ENCODE measurements at places on chromosomes 7 and 10. TPM values are rescaled to one million over a fixed set of nuclear protein-coding genes. Genes with fewer than 3 reads are reported as not detected.

MYO3A gene
- 1.8 TPM for polyA plus RNA-seq

PKD1L1 gene
- polyA plus RNA-seq = 1.0 TPM

SMARCD3 gene
- 29.1 TPM for polyA plus RNA-seq

CFTR gene
- 53.1 TPM for polyA plus RNA-seq

AKR1C2 gene
- 10.2 TPM for polyA plus RNA-seq

CYP3A7 gene
- polyA plus RNA-seq = 1.8 TPM

CARD11 gene
- polyA plus RNA-seq = 4.8 TPM

BTBD16 gene
- 0.79 TPM for polyA plus RNA-seq

LSM5 gene
- polyA plus RNA-seq = 70.1 TPM

ZNF727 gene
- polyA plus RNA-seq = 0.34 TPM

HACD1 gene
- 18.6 TPM for polyA plus RNA-seq

DNA sequence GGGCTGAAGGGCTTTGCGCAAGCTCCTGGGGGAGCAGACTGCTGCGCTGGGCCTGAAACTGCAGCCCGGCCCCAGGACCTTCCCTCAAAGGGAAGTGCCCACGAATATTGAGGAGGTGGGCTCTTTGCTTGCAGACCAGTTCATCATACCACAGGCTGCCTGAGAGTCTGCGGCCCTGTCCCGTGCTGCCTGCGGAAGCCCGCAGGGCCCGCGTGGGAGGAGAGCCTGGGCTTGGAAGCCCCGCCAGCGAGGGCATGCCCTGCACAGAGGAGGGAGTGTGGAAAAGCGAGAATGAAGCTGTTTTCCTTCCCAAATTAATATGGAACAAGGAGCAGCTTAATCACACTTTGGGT lies 83.6 kb upstream of the MKI67 start:
- DNase-seq = no peak

DNA sequence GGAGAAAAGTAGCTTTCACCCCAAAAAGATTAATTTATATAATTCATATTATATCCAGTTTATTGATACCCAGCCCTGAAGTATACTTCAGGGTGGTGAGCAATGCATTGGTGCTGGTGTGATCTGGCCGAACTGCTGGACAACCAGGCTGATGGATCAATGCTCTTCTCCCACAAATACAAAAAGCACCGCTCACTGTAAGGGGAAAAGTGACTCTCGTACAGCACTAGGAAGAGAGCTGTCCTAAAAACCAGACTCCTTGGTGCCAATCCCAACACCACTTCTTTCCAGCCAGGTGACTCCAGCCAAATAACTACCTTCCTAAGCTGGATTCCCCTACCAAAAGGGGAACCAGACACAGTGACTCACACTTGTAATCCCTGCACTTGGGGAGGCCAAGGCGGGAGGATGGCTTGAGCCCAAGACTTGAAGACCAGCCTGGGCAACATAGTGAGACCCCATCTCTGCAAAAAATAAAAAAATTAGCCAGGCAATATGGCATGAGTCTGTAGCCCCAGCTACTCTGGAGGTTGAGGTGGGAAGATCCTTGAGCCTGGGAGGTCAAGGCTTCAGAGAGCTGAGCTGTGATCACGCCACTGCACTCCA lies 13.1 kb upstream of the TNPO3 start:
- no peak for DNase-seq

DNA sequence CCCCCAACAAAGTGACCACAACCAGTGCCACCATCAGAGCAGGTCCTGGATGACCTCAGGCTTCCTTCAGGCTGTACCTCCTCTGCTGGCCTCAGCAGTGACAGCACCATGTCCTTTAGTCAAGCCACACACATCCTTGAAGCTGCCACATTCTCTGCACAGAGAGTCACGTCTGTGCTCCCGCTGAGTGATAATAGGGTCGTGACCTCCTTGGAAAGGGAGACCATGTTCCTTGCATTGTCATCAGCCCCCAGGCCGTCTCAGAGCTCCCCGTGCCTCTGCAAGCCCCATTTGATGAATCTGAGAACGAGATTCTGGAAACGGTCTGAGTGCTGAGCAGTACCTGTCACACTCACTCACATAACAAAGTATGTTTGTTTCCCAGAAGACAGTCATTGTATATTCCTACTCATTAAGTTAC lies 106.5 kb upstream of the PRR15 start:
- no peak for DNase-seq

- DNase-seq = no peak
Measured at GRCh38 chr7:3493499-3493898, 192.4 kb downstream of the SDK1 start.

- DNase-seq = no peak
Measured at GRCh38 chr7:99042957-99043356, 101.0 kb downstream of the SMURF1 start.

DNA sequence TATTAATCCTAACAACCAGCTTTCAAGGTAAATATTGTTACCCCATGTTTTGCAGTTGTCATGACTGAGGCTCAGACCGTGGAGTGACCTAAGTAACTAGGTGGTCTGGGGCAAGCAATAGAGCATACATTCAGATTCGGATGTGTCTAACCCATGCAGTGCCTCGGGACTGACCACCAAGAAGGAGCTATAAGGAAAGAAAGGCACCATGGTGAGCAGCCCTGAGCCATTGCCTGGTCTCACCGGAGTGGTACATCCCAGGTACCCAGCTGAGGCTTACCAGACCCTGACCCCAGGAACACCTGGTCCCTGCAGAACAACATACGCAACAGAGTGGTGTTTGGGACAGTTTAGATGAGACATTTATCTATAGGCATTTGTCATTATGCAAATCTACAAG lies 175.5 kb upstream of the ZMIZ1 start:
- no peak for DNase-seq

DNA sequence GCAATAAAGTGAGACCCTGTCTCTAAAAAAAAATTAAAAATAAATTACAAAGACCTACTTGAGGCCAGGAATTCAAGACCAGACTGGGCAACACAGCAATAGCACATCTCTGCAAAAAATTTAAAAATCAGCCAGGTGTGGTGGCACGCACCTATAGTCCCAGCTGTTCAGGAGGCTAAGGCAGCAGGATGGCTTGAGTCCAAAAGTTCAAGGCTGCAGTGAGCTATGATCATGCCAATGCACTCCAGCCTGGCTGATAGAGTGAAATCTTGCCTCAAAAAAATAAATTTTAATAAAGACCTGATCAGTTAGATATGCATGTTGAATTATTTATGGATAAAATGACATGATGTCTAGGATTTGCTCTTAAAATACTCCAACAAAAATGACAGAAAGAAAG lies 34.9 kb downstream of the P4HA1 start:
- no peak for DNase-seq

- DNase-seq = no peak
Measured at GRCh38 chr10:78905015-78905956, 163.5 kb upstream of the ZMIZ1 start.

DNA sequence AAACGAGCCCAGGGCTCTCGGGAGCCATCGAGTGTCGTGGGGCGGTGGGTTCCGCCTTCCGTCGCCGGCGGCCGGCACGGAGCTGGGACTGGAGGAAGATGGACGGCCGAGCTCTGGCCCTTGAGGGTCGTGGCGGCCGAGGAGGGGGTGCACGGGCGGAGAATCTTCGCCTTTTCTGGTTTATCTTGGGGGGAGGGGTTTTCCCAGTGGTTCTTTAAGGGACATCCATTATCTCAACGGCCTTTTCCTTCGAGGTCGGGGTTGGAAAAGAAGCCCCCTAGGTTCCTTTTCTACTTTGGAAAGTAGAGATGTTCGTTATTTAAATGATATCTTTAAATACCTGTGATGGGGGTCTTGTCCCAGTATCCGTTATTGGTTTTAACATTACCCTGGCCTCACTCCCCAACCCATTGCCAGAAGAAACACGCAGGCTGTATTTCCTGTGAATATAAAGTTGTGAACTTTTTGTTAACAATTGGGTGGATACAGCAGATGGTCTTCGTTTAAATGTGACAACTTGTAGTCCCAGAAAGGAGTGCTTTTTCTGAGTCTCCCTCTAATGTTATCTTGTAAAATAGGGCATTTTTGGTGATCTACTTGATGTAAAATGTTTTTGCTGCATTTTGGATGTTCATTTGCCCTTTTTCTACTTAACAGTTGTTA lies 765 bp downstream of the CCAR1 start:
- DNase-seq = peak; percentile 25

DNA sequence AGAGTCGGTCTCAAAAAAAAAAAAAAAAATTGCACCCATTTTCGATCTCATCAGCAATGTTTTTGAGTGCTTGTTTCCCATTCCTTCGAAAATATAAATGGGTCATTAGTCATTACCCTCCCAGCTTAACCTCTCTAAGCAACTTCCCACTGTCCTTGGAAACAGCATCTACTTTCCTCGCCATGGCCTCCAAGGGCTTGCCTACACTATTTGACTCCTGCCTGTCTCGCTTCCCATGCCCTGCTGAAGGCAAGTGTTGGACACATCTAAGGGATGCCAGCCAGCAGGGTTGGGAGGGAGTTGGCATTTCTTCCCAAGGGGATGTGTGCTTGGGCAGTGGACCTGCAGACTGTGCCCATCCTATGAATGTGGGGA lies 12.7 kb upstream of the RHBDD2 start:
- DNase-seq = no peak

DNA sequence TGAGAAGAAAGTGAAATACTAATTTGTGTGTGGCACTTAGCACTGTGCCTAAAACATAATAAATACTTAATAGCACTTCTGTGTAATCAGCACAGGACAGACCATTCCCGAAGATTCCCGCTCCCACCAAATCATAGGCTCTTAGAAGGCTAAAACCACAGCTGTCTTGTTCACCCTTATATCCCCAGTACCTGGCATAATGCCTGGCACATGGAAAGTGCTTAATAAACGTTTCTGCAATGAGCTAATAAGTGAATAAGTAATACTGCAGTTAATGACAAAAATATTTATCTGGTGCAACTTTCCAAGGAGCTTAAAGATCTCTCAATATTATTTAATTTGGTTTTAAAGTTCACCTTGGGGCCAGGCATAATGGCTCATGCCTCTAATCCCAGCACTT lies 43.2 kb downstream of the MTURN start:
- no peak for DNase-seq

- DNase-seq = no peak
Measured at GRCh38 chr10:29828440-29828894, 193.7 kb upstream of the SVIL start.

DNA sequence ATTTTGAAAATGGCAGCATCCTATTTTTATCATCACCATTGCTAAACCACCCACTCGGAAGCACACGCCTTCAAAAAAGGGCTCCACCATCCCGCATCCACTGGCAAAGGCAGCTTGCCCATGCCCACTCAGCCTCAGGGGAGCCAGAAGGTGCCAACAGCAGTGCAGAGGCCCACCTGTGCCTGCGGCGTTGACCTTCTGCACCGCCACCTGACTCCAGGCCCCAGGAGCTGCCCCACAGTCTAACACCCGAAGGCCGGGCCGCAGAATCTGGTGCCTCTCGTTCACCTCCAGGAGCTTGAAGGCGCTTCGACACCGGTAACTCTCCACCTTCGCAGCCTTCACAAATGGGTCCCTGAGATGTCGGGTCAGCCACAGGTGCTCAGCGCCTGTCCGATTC lies 2.8 kb downstream of the MRM2 start:
- DNase-seq = no peak

DNA sequence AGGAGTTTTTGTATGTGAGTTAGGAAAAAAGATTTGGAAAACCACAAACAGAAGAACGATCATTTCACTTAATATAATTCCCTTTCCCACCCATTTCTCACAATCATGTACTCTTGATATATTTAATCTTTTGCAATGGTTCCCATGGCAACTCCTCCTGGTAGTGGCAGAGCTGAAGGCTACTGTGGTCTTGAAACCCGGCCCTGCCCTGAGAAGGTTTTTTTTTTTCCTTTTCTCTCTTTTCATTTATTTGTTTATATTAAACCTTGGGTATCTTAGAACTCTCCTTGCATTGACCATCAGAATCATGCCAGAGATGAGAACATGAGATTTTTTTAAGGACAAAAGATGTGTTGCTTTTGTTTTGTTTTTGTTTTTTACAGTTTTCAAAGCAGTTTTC lies 566.1 kb upstream of the NRP1 start:
- no peak for DNase-seq

DNA sequence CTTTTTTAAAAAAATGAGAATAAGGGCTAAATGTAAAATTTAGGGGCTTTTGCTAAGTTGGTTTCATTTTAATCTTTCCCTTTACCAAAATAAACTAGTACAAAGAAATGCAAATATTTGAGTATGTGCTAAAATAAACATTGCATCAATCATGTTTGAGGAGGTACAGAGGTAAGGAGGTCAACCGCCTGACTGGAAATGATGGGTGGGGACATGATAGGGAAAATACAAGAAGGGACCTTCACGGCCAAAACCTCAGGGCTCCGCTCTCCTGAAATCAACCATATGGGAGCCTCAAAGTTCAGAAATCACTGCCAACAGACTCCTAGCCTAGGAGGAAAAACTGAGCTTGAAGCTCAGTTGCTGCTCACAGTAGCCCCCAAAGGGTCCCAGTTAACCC lies 207.6 kb downstream of the AHR start:
- DNase-seq = peak; percentile 20

DNA sequence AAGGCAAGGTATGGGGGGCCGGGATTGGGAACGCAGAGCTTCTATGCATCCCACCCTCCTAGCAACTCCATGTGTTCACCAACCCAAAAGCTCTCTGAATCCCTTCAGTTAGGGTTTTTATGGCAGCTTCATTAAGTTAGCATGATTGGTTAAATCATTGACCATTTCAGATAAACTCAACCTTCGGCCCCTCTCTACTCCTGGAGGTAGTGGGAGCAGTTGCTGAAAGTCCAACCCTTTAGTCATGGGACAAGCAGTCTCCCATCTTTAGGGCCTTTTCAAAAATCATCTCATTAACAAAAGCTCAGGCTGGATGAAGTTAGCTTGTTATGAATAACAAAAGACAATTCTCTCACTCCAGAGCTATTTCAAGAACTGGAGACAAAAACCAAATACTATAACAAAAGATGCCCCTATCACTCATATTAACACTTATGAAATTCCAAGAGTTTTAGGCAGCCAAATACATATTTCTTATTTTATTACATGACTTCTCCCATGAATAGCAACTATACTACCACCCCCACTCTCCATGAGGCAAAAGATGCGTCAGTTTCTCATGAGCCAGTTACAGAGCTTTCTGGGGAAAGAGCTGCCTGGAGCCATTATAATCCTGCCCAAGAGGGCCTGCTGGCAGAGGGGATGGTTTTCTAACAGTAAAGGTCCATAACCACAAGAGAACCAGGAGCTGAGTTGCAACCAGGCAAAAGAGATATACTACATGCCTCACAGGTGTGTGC lies 44.6 kb downstream of the SLC16A12 start:
- DNase-seq = peak; percentile 67

DNA sequence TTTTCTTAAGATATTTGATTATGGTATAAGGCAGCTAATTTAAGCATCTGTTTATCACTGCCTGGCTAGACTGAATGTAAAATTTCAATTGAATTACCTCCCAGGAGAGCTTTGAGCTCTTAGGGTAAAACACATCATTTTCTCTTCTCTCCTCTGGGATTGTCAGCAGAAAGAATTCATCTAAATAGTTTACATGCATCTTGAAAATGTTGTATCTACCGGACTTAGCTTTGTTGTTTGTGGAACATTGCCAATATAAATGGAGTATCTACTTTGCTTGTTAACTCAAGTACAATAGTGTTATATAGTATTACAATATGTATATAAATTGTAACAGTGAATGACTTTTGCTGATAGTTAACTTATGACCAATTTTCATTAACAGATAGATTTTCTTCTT lies 73.3 kb downstream of the TAF3 start:
- DNase-seq = no peak

- peak; percentile 77 for DNase-seq
Measured at GRCh38 chr7:22577470-22578001, 77.5 kb upstream of the STEAP1B start.

- DNase-seq = no peak
Measured at GRCh38 chr7:4879396-4880081, 4.0 kb downstream of the RADIL start.

All from large intestine (tissue), 12 donors.